Dermis blood vessel endothelial cell (primary cell): ENCODE measurements at places on chromosomes 1 and 21.

DNA sequence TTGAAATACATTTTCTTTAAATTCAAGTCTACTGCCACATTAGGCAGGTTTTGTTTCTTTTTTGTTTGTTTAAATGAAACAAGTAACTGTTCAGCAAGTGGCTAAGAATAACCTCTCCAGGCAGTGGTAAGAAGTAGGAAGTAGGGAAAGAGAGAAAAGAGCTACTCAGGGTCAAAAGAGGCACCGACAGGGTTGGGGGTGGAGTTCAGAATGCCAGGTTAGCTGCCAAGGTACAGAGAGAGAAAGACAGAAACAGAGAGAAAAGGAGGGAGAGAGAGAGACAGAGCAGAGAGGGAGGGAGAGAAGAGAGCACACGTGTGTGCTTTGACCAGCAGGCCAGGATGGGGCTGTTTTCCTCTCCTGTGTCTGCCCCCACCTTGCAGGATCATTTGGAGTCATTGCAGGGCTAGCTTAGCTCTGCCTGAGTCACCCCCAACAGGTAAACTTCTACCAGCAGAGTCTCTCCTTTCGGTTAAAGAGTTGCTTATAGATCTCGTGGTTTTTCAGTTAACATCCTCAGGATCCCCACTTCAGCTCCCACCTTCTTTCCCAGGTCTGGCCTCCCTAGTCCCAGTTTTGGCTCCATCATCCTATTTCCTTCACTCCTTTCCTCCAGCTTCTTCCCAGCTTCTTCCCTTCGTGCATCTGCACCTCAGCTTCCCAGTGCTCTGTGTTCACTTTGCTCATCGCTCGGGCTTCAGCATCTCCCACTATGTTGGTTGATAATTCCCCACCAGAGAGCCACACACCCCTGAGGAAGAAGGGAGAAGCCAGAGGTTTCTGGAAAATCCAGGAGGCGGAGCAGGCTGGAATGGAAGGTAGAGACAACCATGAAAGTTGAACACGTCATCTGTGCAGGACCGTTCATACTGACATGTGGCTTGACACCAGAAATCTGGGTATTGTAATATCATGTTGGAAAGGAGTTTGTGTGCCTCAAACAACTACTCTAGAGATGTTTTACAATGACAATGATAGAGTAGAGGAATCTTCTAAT, 21.8 kb upstream of the RAB4A start:
- no peak for DNase-seq

- no peak for DNase-seq
Measured at GRCh38 chr1:225834417-225835329, 24.7 kb downstream of the EPHX1 start.

- no peak for DNase-seq
Measured at GRCh38 chr1:75720820-75721219, 3.7 kb upstream of the ACADM start.

- no peak for DNase-seq
Measured at GRCh38 chr1:94433866-94434265, 15.7 kb downstream of the ABCD3 start.

DNA sequence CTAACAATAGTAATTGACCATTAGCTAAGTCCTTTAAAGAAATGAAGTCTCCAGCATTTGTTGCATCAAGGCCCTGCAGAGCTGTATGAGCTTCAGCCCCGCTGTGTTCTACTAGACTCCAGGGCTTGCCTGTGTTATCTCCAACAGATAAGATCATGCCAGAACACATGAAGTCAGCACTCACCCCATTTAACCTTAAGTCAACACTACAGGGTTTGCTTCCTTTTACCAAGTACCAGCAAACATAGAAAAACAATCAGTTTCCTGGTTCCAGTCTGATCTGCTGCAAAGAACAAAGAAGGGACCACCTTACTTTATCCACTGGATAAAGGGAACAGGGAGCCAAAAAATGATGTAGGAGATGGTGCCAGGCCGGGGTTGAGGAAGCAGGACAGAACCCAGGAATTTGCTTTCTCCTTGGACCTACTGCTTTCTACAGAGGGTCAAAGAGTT, 41.3 kb upstream of the ENAH start:
- DNase-seq, result peak; percentile 81

DNA sequence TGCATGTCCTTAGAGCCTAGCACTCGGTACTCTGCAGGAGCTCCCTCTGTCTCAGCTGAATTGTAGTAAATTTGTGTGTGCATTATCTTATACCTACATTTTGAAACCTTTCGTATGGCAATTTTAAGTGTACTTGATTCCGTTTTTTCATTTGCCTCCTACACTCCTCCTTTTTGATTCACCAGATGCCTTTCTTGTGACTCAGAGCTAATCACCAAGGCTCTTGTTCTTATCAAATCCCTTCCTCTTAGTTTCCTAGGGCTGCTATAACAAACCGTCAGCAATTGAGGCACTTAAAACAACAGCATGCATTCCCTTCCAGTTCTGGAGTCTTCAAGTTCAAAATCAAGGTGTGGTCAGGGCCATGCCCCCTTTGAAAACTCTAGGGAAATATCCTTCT, 261.0 kb downstream of the ASTN1 start:
- no peak for DNase-seq

DNA sequence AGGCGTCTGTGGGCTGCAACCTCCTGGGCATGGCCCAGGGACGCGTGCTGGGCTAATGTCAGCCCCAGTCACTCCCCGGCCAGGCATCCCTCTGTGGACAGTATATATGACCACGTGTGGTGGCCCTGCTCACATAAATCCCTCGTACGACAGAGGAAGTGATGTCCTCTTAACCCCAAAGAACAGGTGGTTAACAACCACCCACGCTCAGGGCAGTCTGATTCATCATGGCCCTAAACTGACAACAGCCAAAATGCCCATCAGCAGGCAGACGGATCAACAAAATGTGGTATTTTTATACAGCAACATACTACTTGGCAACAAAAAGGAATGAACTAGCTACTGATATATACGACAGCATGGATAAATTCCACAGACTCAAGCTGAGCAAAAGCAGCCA, 51.0 kb downstream of the ECE1 start:
- no peak for DNase-seq

- DNase-seq, result no peak
Measured at GRCh38 chr1:203189951-203190352, 3.4 kb upstream of the CHI3L1 start.

DNA sequence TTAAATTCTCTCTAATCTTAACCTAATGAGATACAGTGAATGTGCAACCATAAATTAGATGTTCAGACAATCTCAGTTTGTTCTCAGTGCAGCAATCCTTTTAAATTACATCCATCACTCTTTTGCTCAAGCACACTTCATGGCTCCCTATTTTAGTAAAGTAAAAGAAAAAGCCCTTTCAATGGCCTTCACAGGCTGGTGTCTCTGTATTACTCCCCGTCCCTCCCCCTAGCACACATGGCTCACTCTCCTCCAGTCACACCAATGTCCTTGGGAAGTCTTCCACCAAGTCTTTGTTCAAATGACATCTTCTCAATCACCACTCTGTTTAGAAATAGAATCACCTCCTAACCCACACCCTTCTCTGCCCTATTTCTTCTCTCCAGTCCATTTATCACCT, 60.3 kb upstream of the RGS7 start:
- DNase-seq, result no peak

GRCh38 chr1:156765666-156766065, 1.7 kb upstream of the PRCC start:
- DNase-seq, result no peak

- no peak for DNase-seq
Measured at GRCh38 chr1:235090406-235091069, 38.1 kb downstream of the TOMM20 start.

DNA sequence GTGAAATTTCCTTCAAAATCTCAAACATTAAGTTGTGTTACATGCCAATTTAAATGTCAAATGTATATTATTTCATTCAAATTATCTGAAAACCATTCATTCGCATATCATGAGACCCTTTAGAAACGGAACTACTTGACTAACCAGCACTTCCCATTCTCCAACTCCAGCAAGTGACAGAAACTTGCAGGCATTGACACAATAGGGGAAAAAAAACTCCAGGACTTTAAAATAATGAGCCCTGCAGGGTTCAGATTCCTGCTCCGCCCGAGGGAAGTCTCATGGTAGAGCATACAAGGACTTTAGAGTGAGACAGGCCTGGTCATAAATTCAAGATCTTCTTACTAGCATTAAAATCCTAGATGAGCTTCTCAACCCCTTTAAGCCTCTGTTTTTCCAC, 138.9 kb downstream of the NR5A2 start:
- DNase-seq, result no peak

- no peak for DNase-seq
Measured at GRCh38 chr1:54653036-54653435, 11.4 kb downstream of the MROH7 start.

GRCh38 chr1:32094746-32095521, 12.9 kb upstream of the KPNA6 start:
- no peak for DNase-seq
